ENCODE measurements at places on chromosomes 16 and 17. TPM values are rescaled to one million over a fixed set of nuclear protein-coding genes. Genes with fewer than 3 reads are reported as not detected.

The TMEM231 gene
- total RNA-seq = 4.0 TPM

The ERBB2 gene
- total RNA-seq = 13.5 TPM

The KRTAP3-1 gene
- not detected for total RNA-seq

The ZNF286A gene
- total RNA-seq = 15.7 TPM

Data from mammary microvascular endothelial cell (primary cell).